ENCODE measurements at places on chromosomes 4 and X. TPM values are rescaled to one million over a fixed set of nuclear protein-coding genes. Genes with fewer than 3 reads are reported as not detected.

AFF2 gene
- 0.74 TPM for total RNA-seq

GRCh38 chrX:790783-791360, 160.3 kb downstream of the SHOX start:
- H3K4me3 ChIP-seq = no peak overlapping the region
- H3K36me3 ChIP-seq = no peaks in the 10 kb centered on the region
- H3K27ac ChIP-seq = no peak overlapping the region
- peak; percentile 9 for DNase-seq

DNA sequence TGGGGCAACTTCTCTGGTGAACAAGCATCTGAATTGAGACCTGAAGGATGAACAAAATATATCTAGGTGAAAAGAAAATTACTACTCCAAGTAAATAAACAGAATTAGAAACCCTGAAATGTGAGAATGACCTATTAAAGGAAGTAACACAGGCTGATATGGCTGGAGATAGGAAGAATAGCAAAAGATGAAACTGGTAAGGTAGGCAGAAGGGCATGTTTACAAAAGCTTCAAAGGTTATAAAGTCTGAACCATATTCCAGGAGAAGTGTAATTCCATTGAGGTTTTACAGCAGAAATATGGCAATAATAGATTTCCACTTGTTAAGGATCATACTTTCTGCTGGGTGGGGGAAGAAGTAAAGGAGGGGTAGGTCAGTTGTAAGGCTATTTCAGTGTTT, 452.0 kb downstream of the GBA3 start:
- H3K36me3 ChIP-seq = no peaks in the 10 kb centered on the region
- no peak for DNase-seq
- no peaks in the 10 kb centered on the region for H3K4me1 ChIP-seq
- no peak overlapping the region for H3K4me3 ChIP-seq
- no peaks in the 10 kb centered on the region for H3K27me3 ChIP-seq

DNA sequence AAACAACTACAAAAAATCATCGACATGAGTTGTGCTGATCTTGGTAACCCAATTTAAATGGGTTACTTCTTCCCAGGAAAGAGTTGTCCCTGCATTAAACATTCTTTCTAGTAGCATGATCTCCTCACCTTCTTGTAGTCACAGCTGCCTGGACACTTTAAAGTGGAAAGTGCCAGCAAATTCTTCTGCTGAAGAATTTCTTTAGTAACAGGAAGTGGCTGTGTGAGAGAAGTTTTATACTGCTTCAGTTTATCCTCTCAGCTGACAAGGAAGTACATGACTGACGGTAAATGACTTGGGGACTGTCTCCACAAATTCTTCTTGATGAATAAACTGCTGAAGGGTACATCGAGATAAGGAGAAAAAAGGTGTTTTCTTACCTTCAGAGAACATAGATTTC, 18.2 kb upstream of the TNIP3 start:
- no peaks in the 10 kb centered on the region for H3K36me3 ChIP-seq
- no peak for DNase-seq
- H3K27me3 ChIP-seq = no peaks in the 10 kb centered on the region
- H3K4me1 ChIP-seq = no peaks in the 10 kb centered on the region

DNA sequence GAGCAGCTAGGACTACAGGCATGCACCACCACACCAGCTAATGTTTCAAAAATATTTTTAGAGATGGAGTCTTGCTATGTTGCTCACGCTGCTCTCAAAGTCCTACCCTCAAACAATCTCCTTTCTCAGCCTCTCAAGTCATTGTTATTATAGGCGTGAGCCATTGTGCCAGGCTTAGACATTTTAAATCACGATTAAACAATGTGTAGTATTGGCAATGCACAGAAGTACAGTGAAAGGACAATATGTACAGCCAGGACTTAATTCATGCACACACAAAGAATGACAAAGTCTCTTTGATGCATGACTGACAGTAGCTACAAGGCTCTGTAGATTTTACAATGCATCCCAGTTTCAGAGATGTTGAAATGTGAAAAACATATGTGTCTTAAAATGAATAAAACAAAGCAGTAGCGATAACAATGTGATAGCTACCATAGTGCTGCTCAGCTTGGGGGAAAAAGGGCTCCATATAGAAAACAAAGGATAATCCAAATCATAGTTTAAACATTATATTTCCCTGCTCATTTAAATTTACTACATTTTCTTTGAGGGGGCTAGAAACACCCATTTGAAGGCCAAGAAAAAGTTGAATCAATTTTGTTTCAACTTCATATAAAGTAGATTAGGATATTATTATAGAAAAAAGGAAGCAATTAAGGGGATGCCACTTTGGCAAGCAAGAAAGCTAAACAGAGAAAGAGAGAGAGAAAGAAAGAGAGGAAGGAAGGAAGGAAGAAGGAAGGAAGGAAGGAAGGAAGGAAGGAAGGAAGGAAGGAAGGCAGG, 272.4 kb upstream of the SMIM31 start:
- DNase-seq = no peak
- H3K36me3 ChIP-seq = no peaks in the 10 kb centered on the region
- no peaks in the 10 kb centered on the region for H3K27me3 ChIP-seq
- H3K4me3 ChIP-seq = no peak overlapping the region
- no peaks in the 10 kb centered on the region for H3K4me1 ChIP-seq
- no peak overlapping the region for H3K27ac ChIP-seq

MAGEA4 gene
- not detected for total RNA-seq

DNA sequence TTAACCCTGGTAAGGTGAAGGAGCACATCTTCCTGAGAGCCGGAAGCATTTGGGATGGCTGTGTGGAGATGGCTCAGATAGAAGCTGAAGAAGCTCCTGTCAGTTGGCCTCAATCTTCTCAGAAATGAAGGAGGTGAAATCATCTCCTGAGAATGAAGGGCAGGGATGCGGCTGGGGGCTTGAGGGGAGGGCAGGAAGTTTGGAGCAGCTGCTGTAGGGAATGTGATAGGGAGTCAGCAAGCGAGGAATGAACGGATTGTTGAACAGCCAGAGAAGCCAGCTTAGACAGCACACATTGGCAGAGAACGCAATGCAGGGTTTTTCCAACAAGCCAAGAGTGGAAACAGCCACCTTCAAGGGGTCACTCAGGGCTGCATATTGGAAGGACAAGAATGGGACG, 10.0 kb downstream of the KCNE5 start:
- DNase-seq = no peak
- H3K27me3 ChIP-seq = no peaks in the 10 kb centered on the region
- H3K4me1 ChIP-seq = no peaks in the 10 kb centered on the region
- H3K27ac ChIP-seq = no peak overlapping the region
- no peak overlapping the region for H3K4me3 ChIP-seq
- no peaks in the 10 kb centered on the region for H3K36me3 ChIP-seq

DNA sequence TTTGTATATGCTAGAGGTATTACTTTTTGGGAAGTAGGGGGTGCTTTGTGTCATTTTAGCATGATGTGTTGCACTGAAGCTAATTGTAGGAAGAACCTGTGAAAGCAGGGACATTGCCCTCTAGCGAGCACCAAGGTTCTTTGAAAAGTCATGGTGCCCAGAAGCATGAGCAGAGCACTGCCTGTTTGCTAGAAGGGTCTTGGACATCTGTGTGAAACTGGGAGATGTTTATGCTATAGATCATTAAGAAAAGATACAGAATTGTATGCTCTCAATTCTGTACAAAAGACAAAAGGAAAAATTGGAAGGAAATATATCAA, 14.7 kb downstream of the GRPR start:
- no peak overlapping the region for H3K4me3 ChIP-seq
- no peaks in the 10 kb centered on the region for H3K27me3 ChIP-seq
- no peaks in the 10 kb centered on the region for H3K36me3 ChIP-seq
- H3K4me1 ChIP-seq = no peaks in the 10 kb centered on the region
- no peak for DNase-seq
- H3K27ac ChIP-seq = no peak overlapping the region

DNA sequence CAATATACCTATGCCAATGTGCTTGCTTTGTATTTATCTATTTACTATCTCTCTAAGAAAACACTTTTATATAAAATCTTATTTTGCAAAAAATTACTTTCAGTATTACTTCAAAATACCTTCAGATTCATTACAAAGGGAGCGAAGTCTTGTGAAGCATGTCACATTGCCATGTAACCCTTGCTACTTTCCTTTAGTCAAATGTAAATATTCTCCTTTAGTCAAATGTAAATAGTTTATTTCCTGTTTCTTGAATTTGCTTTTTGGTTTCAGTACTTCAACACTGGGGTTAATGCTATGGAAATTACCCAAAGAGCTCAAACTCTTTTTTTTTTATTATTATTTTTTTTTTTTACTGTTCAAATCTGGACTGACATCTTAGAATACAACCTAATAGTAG, 383.3 kb downstream of the GRXCR1 start:
- no peak for DNase-seq
- H3K27me3 ChIP-seq = no peaks in the 10 kb centered on the region
- no peaks in the 10 kb centered on the region for H3K4me1 ChIP-seq
- H3K4me3 ChIP-seq = no peak overlapping the region
- no peaks in the 10 kb centered on the region for H3K36me3 ChIP-seq
- no peak overlapping the region for H3K27ac ChIP-seq

SHOX gene
- total RNA-seq = not detected

- H3K27me3 ChIP-seq = no peaks in the 10 kb centered on the region
- H3K4me1 ChIP-seq = no peaks in the 10 kb centered on the region
- no peak for DNase-seq
Measured at GRCh38 chrX:39017716-39018115, 216.5 kb downstream of the MID1IP1 start.

DNA sequence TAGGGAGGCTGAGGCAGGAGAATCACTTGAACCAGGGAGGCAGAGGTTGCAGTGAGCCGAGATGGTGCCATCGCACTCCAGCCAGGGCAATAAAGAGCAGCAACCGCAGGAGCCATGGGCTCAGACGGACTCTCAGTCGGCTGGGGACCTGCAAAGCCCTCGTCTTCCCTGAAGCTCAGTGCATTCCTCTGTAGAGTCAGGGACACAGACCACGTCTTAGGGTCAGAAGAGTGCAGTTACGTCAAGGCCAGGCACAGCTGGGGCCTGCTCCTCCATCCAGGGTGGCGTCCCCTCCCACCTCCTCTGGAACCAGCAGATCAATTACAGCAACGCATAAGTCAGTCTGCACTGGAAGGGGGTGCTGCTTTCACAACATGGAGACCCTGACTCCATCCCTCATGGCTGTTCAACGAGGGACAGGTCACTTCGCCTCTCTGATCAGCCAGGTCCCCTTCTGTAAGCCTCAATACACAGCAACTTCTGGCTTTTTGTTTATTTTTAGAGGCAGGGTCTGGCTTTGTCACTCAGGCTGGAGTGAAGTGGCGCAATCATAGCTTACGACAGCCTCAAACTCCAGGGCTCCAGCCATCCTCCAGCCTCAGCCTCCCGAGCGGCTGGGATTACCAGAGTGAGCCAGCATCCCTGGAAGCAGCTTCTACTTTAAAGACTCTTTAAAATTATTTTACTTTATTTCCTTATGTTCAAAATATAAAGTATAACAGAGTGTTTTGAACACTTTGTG, 76.4 kb downstream of the ZFYVE28 start:
- H3K4me1 ChIP-seq = no peaks in the 10 kb centered on the region
- DNase-seq = peak; percentile 56
- no peak overlapping the region for H3K27ac ChIP-seq
- no peaks in the 10 kb centered on the region for H3K36me3 ChIP-seq
- no peaks in the 10 kb centered on the region for H3K27me3 ChIP-seq

DNA sequence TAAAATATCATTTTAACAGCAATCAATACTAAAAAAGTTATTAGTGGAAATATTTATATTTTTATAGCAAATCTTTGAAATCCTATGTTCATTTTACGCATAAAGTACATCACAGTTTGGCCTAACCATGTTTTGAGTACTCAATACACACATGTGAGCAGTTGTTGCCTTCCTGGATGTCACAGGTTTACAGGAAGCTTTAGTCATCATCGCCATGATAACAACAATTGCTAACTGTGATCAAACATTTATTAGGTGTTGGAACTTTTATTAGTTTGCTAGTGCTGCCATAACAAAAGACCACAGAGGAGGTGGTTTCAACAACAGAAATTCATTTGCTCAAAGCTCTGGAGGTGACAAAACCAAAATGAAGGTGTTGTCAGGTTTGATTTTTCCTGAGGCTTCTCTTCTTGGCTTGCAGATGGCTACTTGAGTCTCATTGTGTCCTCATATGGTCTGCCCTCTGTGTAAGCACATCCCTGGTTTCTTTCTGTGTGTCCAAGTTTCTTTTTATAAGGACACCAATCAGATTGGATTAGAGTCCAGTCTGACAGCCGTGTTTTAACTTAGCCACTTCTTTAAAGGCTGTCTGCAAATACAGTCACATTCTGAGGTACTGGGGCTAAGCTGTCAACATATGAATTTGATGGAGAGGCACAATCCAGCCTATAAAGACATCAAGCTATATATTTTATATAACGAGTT, 43.1 kb upstream of the BOD1L1 start:
- H3K4me3 ChIP-seq = no peak overlapping the region

BEX5 gene
- not detected for total RNA-seq

- no peaks in the 10 kb centered on the region for H3K4me1 ChIP-seq
- H3K4me3 ChIP-seq = no peak overlapping the region
- no peak overlapping the region for H3K27ac ChIP-seq
Measured at GRCh38 chrX:26922278-26922677, 540.9 kb downstream of the PPP4R3C start.

DNA sequence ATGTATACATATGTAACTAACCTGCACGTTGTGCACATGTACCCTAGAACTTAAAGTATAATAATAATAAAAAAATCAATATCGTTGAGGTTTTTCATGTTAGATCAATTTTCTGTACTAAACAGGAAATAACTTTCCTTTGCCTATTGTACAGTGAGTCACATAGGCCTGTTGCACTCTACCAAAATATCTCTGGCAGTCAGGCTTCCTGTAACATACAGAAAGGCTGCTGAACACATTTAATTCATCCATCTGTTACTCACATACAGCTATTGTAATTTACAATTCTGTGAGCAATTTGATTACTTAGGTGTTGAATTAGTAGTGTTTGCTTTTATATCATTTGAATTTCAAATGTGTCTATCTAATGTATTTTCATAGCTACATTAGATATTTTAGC, 427.8 kb downstream of the TMA16 start:
- H3K4me1 ChIP-seq = no peaks in the 10 kb centered on the region
- H3K36me3 ChIP-seq = no peaks in the 10 kb centered on the region
- no peaks in the 10 kb centered on the region for H3K27me3 ChIP-seq
- no peak overlapping the region for H3K4me3 ChIP-seq

UGT2B7 gene
- total RNA-seq = not detected

BGN gene
- total RNA-seq = 106 TPM

All from vagina (tissue), 2 donors.